ENCODE measurements at places on chromosomes 1 and 21. TPM values are rescaled to one million over a fixed set of nuclear protein-coding genes. Genes with fewer than 3 reads are reported as not detected.
A peak's percentile ranks its signal among the peaks of the same experiment; 100 is the strongest.

- no peak for DNase-seq
These were observed 127.8 kb downstream of the CAMTA1 start for GRCh38 chr1:6913086-6913485.

DNA sequence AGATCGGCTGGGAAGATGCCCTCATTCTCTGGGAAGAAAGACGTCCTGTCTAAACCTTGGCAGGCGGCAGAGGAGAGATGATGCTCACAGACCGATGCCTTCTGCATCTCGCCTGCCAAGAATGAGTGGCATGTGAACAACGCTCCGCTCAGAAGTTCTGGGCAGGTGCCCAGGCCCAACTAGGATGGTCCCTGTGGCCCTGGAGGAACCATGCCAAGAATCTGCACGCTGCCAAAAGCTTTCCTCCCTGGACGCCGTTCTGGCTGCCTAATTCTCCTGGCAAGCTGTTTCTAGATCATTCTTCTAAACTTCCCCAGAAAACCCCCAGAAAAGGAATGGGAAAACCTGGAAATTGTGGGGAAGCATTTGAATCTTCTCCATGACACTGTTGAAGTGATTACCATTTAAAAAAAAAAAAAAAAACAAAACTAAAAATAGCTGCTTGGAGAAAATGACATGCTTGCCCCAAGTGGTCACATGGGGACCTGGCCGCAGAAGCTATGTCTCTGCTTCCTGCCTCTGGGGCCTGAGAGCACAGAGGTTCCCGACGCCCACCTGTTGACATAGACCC lies 440.9 kb downstream of the PRDM2 start:
- peak; percentile 29 for DNase-seq

DNA sequence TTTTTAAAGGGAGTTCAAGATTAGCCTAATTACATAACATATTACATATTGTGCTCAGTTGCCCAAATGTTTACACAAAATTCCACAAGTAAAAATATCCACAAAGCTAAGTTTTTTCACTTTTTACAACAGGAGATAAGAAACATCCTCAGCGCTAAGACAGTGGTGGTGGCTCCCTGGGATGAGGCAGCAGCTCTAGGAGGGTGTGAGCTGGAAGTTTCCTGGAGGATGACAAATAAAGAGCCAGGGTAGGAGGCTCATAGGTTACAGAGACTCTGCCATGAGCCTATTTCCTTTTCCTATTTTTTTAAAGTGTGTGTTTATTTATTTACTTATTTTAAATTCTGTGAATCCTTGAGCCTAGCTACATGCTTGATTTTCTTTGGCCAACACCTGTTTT lies 91.7 kb downstream of the COL24A1 start:
- no peak for DNase-seq

GRCh38 chr1:18727956-18728355 lies 97.3 kb downstream of the PAX7 start:
- DNase-seq, result no peak

DNA sequence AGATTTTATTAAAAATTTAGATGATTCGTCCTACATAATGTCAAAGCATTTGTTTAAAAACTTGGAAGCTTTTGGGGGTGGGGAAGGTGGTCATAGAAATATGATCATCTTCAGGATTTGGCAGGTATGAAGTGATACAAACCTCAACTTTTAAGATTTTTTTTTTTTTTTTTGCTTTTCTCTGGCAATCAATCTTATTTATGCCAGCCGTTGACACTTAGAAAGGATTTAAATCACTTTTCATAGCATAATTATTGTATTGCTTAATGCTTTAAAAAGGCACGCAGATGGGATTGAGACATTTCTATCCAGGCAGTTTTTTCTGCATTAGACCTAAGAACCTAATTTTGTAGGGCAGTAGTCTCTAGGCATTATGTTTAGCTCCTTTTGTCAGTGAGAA lies 19.7 kb downstream of the MRPS6 start:
- DNase-seq, result no peak

- no peak for DNase-seq
These were observed 201.2 kb downstream of the TOMM20 start for GRCh38 chr1:234927312-234927970.

DNA sequence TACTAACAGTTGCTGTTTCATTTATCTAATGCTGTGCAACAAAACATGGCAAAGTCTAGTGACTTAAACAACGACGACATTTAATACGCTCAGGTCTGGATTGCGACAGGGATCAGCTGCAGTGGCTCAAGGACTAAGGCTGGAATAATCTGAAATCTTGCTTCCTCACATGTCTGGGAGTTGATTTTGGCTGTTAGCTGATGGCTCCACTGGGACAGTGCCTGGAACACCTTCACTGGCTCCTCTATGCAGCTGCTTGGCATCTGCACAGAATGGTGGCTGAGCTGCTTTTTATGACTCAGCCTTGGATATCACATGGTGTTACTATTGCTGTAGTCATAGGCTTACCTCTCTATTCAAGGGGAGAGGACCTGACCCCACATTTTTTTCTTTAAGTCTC lies 24.0 kb upstream of the BTG3 start:
- no peak for DNase-seq

- no peak for DNase-seq
These were observed 329.5 kb downstream of the SIPA1L2 start for GRCh38 chr1:232300466-232300865.

DNA sequence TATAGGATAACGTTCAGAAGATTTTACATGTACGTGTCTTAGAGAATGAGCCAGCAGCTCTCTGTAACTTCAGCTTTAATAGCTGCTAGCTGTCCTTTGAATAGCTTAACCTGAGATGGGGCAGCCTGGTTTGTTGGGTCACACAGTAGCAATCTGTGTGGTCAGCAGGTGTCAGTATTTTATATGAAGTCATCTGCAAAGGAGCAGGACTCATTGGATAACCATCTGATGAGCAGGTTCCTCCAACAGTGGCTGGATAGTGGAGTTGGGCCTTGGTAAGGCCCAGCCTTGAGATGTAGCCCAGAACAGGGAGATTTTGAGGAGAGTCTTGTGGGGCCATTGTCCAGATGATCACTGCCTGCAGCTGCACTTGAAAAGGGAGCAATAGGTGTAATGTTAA lies 6.4 kb downstream of the GSTM5 start:
- DNase-seq, result peak; percentile 15

GRCh38 chr1:238139713-238140112 lies 249.0 kb upstream of the ZP4 start:
- DNase-seq, result peak; percentile 26

DNA sequence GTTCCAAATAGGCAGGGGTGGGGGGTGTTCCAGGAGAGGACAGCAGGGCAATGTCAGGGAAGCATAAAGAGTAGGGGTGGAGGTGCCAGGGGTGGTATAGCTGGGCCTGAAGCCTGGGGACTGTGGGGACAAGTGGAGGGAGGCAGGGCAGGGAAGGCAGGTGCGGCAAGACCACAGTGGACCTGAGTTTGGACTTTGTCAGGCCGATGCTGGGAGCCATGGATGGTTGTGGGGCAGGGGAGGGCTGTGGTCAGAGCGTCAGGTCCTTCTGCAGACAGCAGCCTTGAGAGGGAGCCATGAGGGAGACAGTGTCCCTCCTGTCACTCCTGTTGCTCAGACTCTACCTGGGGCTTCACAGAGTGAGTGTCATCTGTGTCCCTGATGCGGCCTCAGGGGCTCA lies 320.3 kb downstream of the PTPRU start:
- no peak for DNase-seq

DNA sequence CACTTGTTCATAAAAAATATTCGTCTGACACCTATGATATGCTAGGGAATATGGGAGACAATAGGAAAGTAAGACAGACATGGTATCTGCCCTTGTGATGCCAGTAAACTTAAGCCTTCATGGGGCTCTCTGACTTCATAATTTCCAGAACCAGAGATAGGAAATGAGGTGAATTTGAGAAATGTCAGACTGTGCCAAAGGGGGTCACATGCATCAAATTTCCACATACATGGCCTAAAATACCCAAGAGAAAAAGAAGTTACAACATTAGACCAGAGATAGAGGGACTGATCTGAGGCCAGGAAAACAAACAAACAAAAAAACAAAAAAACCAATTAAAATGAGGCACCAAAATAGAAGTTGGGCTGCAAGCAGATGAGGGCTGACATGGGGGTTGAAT lies 75.7 kb downstream of the DISC1 start:
- no peak for DNase-seq

Gene IGSF3
- 11.7 TPM for total RNA-seq

Gene AUNIP
- 2.1 TPM for total RNA-seq

Gene UBL4B
- total RNA-seq, result not detected

Gene TNFRSF8
- total RNA-seq, result 0.22 TPM
